Activated CD8-positive, alpha-beta memory T cell treated with anti-CD3 and anti-CD28 coated beads for 1 hour (primary cell): ENCODE measurements at places on chromosomes 7 and 10.
A peak's percentile ranks its signal among the peaks of the same experiment; 100 is the strongest.

DNA sequence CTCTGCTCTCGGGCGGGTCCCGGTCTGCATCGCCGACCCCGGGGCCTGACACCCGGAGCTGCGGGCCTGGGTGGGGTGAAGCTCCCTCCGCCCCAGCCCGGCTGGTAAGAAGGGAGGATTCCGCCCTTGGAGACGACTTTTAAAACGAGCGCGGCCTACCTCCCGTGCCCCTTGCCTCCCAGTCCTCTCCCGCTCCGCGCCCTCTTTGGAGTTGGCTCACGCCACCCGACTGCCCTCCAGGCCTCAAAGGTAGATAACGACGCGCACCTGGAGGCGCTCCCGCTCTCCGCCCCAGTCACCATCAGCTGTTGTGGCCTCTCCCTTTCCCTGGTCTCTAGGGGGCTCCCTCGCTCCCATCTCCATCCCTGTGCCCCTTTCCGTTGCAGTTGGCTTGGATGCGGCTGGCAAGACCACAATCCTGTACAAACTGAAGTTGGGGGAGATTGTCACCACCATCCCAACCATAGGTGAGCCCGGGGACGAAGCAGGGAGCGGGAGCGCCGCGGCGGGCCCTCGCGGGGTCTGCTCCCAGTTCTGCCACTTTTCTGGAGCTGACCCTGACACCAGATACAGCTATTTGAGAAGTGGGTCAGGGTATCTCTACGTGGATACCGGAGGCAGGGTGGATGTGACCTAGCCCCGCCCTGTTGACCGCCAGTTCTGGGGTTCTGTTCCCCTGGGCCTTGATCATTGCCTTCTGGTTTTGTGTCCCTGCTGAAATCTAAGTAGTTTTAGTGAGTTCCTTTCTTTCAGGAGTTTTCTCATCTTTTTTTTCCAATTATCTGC lies 679 bp downstream of the ARF5 start:
- DNase-seq = peak; percentile 11

GRCh38 chr7:47153576-47153975 lies 428.3 kb downstream of the TNS3 start:
- no peak for DNase-seq

- DNase-seq = no peak
These were observed 5.2 kb upstream of the BTBD16 start for GRCh38 chr10:122265896-122266295.

GRCh38 chr10:15814565-15814964 lies 45.7 kb downstream of the MINDY3 start:
- DNase-seq = no peak
